Stimulated activated CD4-positive, alpha-beta T cell treated with anti-CD3 and anti-CD28 coated beads, Interleukin-4, amount 100 ng/mL, for 1 hour (primary cell): ENCODE measurements at places on chromosomes 3 and 15.

GRCh38 chr3:193909387-193909786, 226.6 kb upstream of the HES1 start:
- DNase-seq = no peak

- DNase-seq = no peak
Measured at GRCh38 chr3:54897028-54897711, 30.7 kb downstream of the LRTM1 start.

DNA sequence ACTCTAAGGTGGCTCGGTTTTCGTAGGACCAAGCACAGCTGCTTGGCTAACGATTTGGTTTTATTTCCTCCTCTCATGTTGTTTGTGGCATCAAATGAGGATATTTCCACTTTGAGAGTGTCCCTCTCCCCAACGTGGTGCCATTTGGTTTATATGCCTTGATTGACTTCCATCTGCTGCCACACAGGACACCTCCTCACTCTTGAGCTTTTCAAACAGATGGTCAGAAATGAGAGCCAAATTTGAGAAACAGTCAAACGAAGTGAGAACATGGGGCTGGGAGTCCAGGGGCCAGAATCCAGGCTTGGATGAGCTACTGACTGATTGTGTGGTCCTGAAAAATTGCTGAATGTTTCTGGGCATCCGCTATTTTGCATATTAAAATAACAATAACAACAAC, 43.5 kb downstream of the CEMIP start:
- no peak for DNase-seq

DNA sequence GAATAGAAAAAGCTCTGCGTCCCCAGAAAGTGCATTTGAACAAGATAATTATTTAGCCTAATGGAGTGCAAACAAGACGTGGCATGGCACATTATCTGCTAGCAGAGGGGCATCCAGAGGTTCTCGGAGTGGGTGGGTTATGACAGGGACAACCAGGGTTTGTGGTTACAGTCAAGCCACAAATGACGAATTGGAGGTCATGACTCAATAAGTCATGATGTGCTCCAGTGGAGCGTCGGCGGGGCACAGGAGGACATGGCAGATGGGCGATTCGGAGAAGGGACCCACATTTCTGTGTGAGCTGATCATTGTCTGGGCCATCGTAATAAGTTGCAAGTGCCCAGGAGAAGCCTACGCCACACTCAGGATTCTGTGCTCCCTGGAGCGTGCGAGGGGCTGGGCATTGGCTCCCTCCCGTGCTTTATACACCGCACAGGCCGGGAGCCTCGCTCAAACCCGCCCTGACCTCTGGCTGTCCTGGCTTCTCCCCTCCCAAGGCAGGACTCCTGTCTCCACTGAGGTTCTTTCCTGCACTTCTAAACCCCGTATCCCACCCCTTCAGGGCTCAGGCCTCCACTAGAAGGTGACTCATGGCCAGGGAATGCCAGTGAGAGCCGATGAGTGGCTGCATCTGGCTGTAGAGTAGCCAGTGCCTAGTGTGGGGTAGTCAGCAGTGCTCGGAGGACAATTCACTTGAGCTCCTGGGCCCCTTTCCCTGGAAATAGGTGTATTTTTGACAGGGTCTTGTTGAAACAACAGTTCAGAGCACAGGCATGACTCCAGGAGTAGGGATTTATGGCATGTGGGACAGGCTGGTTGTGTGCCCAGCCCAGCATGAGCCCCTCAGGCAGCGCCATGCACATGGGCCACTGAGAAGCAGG, 67.4 kb downstream of the GRIP2 start:
- DNase-seq = no peak

- DNase-seq = no peak
Measured at GRCh38 chr3:25589783-25590258, 74.9 kb downstream of the TOP2B start.

DNA sequence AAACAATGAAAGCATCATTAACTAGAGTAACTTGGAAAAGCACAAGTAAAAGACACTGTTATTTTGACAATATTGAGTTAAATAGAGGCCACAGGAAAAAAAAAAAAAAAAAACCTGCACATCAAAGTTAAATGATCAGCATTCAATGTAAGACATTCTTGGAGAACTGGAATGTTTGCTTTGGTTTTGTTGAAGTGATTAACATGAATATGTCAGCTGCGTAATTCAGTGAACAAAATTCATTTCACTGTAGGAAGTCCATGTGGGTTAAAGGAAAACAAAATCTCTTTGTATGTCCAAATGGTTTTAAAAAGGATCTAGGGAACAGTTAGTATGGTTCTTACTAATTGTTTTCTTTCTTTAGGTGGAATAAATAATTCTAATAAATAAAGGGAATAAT, 252.8 kb upstream of the CNTN6 start:
- no peak for DNase-seq

DNA sequence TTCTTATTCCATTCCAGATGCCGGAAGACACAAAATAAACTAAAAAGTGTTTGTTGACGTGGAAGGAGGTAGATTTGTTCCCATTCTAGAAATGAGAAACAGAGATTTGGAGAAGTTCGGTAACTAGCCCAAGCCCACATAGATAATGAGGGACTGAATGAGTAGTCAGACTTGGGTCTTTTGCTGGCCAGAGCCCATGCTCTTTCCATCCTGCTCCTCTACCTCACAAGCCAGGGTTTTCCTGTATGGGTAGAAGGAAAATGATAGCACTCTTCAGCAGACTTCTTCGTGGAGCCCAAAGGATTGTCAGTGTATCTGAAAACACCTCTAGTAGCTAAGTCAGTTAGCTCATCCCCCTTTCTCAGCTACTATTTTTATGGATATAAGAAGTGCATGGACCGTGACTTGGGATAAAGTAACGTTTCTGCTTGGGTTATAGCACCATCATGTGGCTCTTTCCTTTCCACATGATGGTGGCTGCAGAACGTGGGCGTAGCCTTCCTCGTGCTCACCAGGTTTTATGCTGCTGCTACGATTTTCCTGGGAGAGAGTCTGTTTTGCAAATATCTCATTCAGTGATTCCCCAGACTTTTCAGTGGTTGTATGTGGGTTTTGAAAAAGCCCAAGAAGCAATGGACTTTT, 84.6 kb downstream of the DGKG start:
- DNase-seq = no peak

GRCh38 chr15:55530861-55531313, 22.9 kb upstream of the DNAAF4 start:
- no peak for DNase-seq

- no peak for DNase-seq
Measured at GRCh38 chr3:6753536-6753935, 107.4 kb upstream of the GRM7 start.
